GM04504 (cell line): ENCODE measurements at places on chromosomes 1 and 21.

- no peak for DNase-seq
Measured at GRCh38 chr1:247906504-247907047, 11.2 kb downstream of the OR2W3 start.

DNA sequence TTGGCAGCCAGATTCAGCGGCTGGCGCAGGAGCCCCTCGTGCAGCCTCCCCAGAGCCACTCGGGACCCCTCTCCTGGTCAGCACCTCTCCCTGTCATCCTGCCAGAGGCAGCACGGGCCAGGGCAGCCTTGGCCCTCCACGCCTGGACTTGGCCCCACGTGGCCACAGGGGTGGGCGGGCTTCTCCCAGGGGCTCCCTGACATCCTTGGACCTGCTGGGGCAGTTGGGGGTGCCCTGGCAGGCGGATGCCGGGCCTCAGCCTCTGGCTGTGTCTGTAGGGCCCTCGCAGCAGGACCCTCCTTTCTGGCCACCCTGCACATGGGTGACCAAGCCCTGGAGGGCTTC, 60.2 kb downstream of the MORN1 start:
- no peak for DNase-seq

- DNase-seq = no peak
Measured at GRCh38 chr1:211644653-211645052, 30.8 kb downstream of the NEK2 start.

GRCh38 chr1:57620605-57621004, 196.7 kb upstream of the DAB1 start:
- no peak for DNase-seq

GRCh38 chr21:29130270-29130969, at the start of gene MAP3K7CL:
TSS of gene MAP3K7CL (plus strand) at chr21:29130644. CDS start at chr21:29133345, 2,701 bp downstream.
- DNase-seq = peak; percentile 99

- no peak for DNase-seq
Measured at GRCh38 chr1:162631546-162632191, 595 bp upstream of the DDR2 start.

DNA sequence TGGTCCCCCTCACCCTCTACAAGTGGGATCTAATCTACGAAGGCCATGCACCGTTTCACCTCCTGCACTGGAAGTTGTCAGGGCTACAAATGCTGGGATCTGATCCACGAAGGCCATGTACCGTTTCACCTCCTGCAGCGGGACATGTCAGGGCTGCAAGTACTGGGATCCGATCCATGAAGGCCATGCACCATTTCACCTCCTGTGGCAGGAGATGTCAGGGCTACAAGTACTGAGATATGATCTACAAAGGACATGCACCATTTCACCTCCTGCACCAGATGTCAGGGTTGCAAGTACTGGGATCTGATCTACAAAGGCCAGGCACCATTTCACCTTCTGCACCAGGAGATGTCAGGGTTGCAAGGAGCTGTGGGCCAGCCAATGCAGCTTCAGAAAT, 7.0 kb downstream of the ALDH4A1 start:
- DNase-seq = no peak
